ENCODE measurements at places on chromosomes 2 and 18.

- DNase-seq = no peak
Observed at GRCh38 chr18:54169431-54170403, 54.8 kb downstream of the MBD2 start.

DNA sequence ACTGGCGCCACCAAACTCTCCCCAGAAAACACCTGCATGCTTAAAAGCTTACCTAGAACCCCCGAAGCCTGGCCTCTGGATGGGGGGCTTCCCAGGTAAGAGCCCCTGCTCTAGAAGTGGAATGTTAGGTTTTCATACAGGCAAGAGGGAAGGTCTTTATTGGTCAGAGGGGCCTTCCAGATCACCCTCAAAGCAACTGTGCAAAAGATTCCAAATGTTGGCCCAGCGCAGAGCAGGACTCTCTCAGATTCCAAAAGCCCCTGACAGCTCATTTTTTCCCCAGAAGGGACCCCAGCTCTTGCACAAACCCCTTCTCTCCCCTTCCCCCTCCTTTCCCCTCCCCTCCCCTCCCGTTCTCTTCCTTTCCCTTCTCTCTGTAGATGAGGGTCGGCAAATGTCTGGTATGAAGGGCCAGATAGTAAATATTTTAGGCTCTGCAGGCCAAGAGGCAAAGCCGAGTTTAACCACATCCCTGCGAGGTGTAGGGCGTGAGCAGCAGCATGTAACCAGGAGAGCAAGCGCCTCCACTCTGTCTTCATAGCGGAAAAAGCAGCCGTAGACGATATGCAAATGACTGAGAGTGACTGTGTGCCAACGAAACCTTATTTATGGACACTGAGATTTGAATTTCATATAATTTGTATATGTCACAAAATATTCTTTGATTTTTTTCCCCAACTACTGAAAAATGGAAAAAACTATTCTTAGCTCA lies 116.9 kb downstream of the SMAD7 start:
- no peak for DNase-seq

DNA sequence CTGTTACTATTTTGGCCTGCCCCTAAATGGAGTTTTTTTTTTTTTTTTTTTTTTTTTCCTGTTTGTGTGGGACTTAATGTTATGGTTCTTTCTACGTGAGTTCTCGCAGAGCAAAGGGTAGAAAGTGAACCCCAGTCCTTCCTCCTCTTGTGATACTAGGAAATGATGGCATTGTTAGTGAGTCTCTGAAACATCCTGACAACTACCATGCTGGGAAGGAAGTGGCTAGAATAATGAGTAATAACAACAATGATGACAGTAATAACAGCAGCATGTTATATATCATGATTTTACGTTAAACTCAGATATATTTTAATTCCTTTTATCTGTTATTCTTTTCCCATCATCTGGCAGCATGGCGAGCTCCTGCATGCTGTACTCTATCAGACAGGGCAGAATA lies 216.2 kb upstream of the LINC00305 start:
- no peak for DNase-seq

GRCh38 chr2:68365087-68365486 lies at the start of gene PLEK:
PLEK (plus strand) TSS chr2:68365282; CDS start chr2:68365352, 70 bp downstream.
- DNase-seq = no peak

- peak; percentile 85 for DNase-seq
Observed at GRCh38 chr2:237572021-237572741, 5.8 kb downstream of the PRLH start.

DNA sequence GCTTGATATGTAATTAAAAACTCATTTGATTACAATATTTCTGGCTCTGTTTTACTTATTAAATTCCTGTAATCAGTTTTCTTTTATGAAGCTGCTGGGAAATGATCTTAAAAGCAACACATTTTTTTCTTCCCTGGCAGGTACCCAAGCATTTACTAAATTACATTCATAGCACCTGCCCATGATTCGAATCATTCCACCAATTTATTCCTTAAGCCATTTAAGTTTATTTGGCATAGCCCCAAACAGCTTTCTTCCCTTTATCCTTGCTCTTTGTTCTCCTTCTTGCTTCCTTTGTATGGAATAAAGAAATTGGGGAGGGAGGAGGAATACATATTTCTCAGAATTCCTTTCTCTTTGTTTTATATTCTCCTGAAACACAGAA lies 241.3 kb downstream of the AGPS start:
- no peak for DNase-seq

- DNase-seq = no peak
Observed at GRCh38 chr2:158997037-158997790, 28.8 kb downstream of the TANC1 start.

GRCh38 chr2:162017233-162017632 lies 56.8 kb downstream of the DPP4 start:
- no peak for DNase-seq

GRCh38 chr2:130371723-130372054 lies 15.8 kb downstream of the PTPN18 start:
- DNase-seq = no peak

- DNase-seq = no peak
Observed at GRCh38 chr2:216934623-216935022, 74.8 kb upstream of the TNP1 start.

DNA sequence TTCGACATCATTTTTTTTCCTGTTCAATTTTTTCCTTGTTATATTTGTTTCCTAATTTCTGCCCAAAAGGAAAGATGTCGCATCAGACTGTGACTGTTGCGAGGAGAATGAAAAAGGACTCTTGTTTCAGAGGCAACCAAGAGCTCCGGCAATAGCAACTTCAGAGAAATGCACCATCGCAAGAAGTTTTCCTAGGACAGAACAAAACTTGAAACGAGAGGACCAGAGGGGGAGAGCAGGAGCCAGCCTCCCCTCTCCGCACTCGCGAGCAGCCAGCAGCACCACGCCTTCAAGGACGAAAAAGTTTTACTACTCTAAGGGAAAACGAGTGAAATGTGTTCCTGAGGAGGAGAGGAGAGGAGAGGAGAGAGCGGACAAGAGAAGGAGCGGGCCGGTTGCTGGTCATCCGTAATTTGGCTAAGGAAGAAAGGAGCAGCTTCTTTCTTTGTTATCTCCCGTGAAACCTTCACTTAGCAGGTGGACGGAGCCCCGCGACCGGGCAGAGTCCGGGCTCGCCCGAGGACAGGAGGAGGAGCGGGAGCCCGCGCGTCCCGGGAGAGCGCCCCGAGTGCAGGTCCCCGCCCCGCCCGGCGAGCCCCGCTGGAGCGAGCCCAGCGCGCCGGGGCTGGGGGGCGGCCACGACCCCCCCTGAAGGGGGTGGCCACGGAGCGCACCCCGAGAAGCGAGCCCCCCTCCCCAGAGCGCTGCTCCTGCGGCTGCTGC lies 744 bp downstream of the POU3F3 start:
- DNase-seq = no peak

GRCh38 chr2:30763151-30763660 lies 44.0 kb downstream of the CAPN13 start:
- no peak for DNase-seq

DNA sequence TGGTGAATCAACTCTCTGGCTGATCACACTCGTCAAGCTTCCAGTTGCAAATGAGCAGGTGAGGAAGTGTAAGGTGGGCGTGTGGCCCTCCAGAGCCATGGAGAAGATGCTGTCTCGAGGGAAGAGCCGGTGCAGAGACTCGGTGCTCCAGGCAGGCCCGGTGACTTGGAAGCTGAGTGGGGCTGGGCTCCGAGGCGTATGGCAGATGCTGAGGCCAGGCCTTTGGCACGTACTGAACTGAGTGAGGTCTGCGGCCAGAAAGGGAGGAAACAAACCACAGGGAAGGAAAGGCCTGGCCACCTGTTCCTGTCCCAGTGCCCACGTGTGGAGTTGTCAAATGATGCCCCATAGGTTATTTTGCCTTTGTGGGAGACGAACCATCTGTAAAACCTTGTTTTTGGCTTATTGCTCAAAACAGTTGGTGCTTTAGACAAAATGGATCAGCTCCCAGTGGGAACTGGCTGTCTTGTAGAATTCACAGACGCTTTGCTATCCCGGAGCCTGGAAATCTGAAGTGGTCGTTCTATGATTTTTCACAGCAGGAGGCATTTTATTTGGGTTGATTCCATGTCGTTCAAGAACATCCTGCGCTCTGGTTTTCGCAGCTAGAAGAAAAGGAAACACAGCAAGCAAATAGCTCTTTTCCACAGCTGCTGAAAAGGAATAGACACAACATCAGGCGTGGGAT lies 117.5 kb upstream of the TMEM18 start:
- no peak for DNase-seq
